ENCODE measurements at places on chromosomes 3 and 15.

GRCh38 chr3:127196466-127197299, 3.8 kb downstream of the PRR23E start:
- DNase-seq, result no peak

GRCh38 chr3:43484926-43485488, 136.8 kb downstream of the ANO10 start:
- DNase-seq, result no peak

- no peak for DNase-seq
Observed at GRCh38 chr3:67006460-67006859, 8.4 kb downstream of the KBTBD8 start.

GRCh38 chr3:155815030-155815545, 9.0 kb upstream of the C3orf33 start:
- no peak for DNase-seq

DNA sequence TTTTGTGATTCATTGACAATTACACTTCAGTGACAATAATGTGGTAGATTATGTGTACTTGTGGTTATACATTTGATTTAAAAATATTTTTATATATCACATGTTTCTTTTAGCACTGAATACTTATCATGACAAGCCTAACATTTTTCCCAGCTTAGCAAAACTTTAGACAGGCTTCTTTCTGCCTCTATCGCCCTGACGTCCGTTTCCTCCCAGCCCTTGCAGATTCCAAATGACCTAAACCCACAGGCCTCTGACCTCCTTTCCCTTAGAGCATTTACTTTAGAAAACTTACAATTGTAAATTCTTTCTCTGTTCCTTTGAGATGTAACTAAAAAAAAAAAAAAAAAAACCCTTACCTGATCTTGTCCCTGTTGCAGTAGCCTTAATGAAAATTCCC, 326.1 kb downstream of the UNC13C start:
- DNase-seq, result no peak

DNA sequence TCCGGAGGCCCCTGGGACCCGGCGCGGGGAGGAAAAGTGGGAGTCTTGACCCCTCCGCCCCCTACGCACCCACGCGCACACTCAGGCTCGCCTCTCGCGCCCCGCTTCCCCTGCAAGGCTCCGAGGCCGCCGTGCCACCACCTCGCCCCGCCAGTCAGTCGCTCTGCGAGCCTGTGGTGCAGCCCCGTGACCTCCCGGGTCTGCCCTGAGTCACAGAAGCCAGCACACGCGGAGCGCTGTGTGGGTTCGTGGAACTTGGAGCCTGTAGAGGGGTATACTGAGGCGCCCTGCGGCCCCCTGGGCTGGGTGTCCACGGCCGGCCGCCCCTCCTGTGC, 380 bp upstream of the ALS2CL start:
- no peak for DNase-seq

DNA sequence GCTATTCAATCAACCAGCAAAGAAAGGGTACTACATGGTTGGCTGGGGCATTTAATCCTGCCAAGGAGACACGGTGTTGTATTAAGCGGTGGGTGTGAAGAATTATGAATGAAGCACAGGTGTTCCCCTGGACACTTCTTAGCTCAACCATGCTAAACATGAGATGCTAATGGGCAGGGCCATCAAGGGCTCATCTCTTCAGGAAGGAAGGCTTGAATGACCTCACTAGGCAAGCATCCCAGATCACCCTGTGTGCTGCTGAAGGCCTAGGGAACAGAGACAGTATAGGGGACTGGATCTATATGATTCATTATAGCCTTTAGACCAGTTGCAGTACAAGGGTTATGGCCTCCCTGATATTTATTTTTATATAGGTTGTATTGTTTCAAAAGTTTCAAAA, 221.3 kb upstream of the SLCO3A1 start:
- DNase-seq, result no peak

Measured in SHP77 (cell line).